ENCODE measurements at places on chromosomes 7 and 10.

GRCh38 chr7:25256333-25256819 lies 28.1 kb upstream of the NPVF start:
- no peak for DNase-seq

GRCh38 chr10:119761106-119761505 lies 35.3 kb downstream of the INPP5F start:
- no peak for DNase-seq

- no peak for DNase-seq
Observed at GRCh38 chr10:130016993-130017630, 53.0 kb upstream of the EBF3 start.

DNA sequence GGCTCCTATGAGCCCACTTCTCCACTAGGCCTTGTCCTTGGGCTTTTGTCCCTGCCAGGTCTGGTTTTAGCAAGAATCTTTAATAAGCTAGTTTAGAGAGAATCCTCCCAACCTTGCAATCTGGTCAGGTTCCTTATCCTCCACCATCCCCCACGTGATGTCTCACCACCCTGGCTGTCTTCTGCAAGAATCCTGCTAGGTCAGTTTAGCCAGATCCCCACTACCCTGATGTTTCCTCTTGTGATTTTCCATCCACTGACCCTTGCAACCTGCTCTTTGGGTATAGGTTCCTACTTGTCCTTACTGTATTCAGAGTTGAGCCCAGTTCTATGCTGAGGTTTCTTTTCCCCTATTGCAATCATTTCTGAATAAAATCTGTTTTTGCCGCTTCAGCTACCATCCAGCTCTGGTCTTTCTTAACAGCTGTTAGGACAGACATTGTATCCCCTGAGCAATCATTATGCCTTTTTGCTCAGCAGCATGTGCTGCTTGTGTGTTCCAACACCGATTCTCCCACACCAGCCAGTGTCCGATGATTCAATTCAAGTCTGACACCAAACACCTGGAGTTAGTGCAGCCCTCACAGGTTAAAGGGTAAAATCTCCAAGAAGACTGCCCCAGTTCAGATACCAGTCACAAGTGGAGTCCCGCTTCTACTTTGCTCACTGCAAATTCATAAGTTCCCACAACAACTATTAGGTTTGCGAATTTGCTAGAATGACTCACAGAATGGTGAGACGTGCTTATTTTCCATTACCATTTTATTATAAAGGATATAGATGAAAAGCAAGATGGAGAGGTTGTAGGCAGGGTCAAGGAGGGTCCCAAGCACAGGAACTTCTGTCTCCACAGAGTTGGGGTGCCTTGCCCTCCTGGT lies 62.2 kb upstream of the ADCY1 start:
- DNase-seq: no peak

- no peak for DNase-seq
Observed at GRCh38 chr7:92400013-92400412, 47.3 kb upstream of the GATAD1 start.

GRCh38 chr7:36961693-36962092 lies 237.4 kb upstream of the AOAH start:
- DNase-seq: no peak

- DNase-seq: no peak
Observed at GRCh38 chr10:73556855-73557254, 34.3 kb downstream of the USP54 start.

DNA sequence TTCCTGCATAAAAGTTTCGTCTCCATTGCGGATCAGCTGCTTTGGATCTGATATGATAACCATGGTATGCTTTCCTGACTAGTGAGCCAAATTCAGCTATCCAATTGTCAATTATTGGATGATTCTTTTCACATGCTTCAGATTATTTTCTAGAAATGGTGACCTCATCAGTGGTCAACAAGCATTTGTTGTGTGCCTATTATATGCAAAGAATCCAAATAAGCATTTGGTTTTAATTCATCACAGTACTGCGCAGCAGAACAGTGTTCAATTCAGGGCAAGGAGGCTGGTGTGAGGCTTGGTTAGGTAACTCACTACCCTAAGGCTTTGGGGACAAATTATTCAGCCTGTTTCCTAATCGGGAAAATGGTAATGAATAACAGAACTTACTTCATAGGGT lies 200.5 kb downstream of the SKAP2 start:
- DNase-seq: no peak

GRCh38 chr10:112701211-112701877 lies 248.7 kb upstream of the TCF7L2 start:
- no peak for DNase-seq

DNA sequence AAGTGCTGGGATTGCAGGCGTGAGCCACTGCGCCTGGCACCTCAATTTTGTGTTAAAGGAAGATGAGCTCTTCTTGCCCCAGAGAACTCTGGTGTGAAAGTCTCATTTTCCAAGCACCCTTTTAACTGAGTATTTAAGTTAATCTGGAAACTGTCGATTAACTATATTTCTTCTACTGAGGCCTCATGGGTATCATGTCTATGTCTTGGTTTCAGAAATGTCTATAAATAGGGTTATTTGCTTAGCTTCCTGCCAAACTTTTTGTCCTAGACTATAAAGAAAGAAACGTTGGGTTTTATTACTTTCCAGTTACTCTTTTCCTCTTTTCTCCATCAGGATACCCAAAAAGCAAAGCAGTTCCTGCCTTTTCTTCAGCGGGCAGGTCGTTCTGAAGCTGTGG lies 102.4 kb downstream of the LRRC4 start:
- no peak for DNase-seq

DNA sequence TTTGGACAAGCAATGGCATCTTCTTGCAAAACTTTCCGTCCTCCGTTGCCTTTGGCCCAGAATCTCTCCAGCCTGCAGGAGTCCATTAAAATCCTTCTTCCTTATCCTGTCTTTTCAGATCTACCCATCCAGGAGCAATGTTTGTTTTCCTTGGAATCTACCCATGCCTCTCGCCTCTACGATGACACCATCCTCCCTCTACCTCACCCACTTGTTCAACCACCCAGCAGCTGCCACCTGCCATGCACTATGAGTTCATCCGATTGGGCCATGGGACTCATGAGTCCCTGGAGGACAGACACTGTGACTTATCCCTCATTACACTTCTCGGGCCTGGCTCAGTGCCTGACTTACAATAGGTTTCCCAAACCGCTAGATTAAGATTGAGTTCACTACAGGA lies 26.8 kb upstream of the MGMT start:
- DNase-seq: no peak

GRCh38 chr10:125882596-125882995 lies 1.5 kb upstream of the DHX32 start:
- DNase-seq: no peak

DNA sequence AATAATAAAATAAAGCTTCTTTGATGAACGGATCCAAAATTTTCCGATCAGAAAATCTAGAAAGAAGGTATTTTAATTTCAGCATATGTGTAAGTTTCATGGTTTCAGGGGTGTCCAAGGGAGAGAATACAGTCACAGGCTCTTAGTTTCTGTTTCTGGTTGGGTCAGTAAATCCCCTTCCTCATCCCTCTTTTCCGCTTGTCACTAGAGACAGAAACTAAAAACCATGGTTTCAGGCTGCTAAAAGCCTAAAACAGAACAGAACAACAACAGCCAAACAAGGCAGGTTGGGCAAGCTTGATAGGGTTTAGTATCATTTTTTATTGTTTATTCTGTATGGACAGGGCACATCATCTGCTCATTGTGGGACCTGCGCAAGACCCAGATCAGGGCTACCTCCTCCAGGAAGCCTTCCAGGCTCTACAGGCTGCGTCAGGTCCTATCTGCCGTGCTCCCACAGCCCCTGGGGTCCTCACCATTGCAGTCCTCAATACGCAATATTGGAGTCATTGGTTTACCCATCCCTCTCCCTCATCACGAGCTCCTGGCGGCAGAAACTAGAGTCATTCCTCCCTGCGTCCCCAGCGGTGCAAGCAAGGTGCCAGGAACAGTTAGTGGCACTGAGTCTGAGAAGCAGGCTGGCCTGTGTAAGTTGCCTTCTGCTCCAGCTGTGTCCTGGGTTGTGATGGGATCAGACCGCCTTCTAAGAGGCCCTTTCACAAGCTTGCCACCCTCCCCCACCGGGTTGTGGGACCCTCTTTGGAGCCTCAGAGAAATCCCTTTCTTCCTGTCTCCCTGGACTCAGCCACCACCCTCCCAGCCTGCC lies 70.2 kb upstream of the CUX1 start:
- DNase-seq: no peak

DNA sequence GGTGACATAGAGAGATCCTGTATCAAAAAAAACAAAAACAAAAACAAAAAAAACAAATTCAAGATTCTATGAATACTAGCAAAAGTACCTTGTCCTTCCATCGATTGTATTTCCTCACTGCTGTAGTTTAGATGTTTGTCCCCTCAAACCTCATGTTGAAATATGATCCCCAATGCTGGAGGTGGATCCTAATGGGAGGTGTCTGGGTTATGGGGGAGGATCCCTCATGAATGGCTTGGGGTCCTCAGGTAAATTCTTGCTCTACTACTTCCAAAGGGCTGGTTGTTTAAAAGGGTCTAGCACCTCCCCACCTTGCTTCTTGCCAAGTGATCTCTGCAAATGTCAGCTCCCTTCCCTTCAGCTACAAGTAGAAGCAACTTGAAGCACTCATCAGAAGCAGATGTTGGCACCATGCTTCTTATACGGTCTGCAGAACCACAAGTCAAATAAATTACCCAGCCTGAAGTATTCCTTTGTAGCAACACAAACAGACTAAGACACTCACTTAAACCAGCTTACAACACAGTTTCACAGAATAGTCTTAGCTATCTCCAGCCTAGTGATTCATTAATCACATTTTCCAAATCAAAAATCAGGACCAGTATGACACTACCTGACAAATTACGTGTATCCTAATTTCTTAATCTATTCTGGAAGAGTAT lies 20.7 kb downstream of the ABI1 start:
- DNase-seq: no peak

DNA sequence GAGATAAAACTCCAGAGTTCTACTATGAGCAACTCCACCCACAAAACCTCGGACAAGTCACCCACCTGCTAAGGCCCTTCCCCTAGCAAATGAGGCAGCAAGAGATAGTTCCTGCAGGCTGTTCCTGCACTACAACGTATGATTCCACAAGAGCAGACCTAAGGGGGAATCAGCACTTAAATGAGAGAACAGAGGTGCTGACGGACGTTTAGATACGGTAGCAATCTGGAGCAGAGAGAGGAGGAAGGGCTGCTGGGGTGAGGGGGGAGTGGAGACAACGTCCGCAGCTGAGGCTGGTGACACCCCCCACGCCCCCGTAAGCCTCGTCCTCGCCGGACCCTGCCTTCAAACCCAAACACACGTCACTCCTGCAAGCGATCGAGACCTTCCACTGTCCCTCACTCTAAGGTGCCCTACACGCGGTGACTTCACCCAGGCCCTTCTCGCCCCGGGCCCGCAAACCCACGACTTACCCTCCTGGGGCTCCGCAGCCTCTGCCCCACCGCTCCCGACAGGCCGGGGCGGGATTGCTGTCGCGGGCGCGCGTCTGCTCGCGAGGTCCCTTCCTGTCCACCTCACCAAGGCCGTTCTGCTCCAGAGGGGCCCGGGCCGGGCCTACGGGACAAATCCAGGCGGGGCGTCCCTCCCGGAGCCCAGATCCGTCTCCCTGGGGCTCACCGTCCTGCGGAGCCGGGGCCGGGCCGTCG lies 635 bp downstream of the ZNF12 start:
- DNase-seq: no peak

- no peak for DNase-seq
Observed at GRCh38 chr10:92965314-92965713, 95.3 kb upstream of the CYP26C1 start.

- no peak for DNase-seq
Observed at GRCh38 chr10:56318816-56319215, 42.2 kb downstream of the ZWINT start.

GRCh38 chr10:64658528-64658927 lies 1137.3 kb downstream of the REEP3 start:
- DNase-seq: no peak

- DNase-seq: no peak
Observed at GRCh38 chr10:8065651-8066050, 11.2 kb downstream of the GATA3 start.

DNA sequence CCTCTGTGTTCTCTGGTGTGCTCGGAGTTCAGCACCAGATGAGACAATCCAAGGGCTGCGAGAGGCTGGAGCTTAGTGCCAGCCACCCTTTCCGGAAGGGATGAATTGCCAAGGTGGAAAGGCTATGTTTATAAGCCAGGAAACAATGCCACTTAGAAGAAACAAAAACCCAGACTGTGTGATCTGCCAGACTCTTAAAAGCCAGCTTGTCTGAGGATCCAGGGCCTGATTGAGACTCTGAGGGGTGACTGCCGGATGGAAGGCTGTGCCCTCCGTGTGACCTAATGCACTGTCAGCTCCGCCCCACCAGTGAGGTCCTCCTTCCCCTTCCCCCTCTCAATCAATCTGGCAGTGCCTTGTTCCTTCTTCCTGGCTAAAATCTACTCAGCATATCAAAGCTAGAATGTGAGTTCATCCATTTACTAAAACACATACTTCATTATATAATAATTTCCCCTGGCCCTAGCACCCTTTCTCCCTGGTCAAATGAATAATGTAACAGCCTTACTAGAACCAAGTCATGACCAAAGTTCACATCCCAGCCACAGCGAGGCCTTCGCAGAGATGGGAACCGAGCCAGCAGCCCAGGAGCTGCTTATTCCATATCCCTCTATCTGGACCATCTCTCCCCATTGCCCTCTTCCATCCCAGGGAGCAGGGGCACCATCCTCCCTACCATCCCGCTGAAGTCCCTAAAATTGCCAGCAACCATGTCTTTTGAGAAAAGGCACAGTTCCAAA lies 25.5 kb downstream of the FAM107B start:
- no peak for DNase-seq

DNA sequence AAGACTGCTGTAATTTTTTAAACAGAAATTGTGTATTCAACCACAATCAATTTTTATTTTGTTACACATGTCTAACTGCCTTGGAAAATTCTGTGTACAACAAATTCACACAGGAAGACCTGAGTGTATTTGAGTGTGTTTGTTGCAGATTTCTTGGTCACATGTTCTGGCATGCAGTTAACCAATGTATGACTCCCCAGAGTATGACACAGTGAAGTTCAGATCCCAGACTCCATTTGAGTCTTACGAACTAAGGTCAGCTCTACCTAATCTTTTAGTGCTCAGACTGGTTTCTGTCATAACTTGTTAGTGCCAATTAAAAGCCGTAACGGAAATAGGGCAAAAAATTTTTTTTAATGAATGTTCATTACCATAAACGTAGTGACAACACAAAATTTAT lies 5.8 kb downstream of the GNAI1 start:
- DNase-seq: no peak

DNA sequence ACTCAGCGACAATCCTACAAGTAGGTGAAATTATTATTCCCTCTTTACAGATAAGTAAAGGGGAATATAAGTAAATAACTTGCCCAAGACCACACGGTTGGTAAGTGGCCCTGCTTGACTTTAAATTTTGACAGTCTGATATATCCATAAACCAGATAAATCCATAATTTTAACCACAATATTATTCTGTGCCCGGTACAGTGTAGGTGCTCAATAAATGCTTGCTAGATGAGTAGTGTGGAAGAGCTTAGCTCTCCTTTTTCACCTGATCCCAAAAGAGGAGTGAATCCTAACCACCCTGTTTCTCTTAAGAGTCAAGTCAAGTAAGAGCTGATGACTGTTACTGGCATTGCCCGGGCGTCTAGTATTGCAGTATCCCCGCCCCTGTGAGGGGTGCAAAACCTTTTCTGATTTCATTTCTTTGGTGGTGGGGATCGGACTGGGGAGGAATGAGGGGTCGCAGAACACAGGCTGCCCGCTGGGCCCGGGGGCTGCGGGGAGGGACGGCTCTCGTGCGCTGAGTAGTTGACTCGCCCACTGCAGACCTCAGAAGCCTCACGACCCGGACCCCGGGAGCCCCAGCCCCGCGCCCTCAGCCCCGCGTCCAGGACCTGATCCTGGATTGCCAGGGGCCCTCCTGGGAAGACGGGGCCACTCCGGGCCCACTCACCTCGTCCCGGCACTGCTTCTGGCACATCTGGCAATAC lies 490 bp downstream of the KIN start:
- DNase-seq: no peak

Data from stimulated activated CD4-positive, alpha-beta T cell treated with anti-CD3 and anti-CD28 coated beads, Interleukin-1b, Interleukin-23, amount 100 ng/mL, for 1 hour (primary cell).